Caco-2 (cell line): ENCODE measurements at places on chromosomes 5 and 9.

- DNase-seq: no peak
These were observed 20.2 kb upstream of the TJP2 start for GRCh38 chr9:69153707-69154521.

GRCh38 chr9:35951736-35952135, 6.2 kb downstream of the OR2S2 start:
- no peak for DNase-seq

GRCh38 chr5:172133359-172134029, 54.5 kb downstream of the STK10 start:
- DNase-seq: no peak

- no peak for DNase-seq
These were observed 514.7 kb downstream of the MAT2B start for GRCh38 chr5:164020116-164020515.

- DNase-seq: peak; percentile 75
These were observed 735 bp upstream of the RPL26L1 start for GRCh38 chr5:172958331-172959046.

DNA sequence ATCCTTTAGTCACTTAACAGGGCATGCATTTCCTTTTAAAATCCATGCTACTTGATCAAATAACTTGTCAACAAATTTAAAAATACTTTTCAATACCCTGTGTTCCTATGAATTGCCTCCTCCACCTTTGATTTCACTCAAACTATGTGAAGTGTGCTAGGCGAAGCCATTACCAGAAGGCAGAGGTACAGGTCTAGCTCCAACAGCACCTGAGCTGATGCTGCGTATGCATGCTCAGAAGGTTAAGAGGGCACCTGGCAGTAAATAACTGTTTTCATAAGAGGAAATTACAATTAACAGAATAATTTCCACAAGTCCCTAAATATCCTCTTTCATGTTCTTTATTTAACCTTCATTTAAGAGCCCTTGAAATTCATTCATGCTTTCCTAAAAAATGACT, 251.8 kb downstream of the EFNA5 start:
- no peak for DNase-seq

- DNase-seq: no peak
These were observed 34.2 kb downstream of the EFNA5 start for GRCh38 chr5:107636555-107636954.

GRCh38 chr5:168162464-168162863, 129.0 kb upstream of the WWC1 start:
- no peak for DNase-seq

DNA sequence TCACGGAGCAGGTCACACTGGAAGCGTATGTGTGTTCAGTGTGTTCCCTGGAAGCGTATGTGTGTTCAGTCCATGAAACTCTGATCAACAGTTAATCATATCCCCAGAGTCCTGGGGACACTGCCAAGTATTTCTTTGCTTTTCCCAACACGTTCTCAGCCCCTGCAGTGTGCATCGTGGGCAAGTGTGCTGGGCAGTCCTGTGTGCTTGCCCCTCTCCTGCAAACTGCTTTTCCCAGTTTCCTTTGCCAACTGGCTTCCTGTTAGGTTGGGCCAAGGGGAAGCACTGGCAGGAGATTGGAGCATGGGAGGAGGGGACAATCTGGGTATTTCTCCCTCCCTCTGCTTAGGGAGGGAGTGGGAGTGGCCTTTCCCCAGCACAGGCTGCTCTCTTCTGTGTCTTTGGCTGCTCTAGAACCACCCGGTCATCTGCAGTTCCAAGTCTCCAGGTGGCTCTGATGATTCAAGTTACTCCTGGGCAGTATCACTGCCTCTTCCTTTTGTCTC, 36.8 kb upstream of the NEK6 start:
- no peak for DNase-seq

- no peak for DNase-seq
These were observed 319.4 kb downstream of the CDH10 start for GRCh38 chr5:24325306-24325832.
